ENCODE measurements at places on chromosomes 11 and 22.

GRCh38 chr11:124415356-124415923 lies 9.2 kb downstream of the OR8B4 start:
- no peak for DNase-seq

GRCh38 chr22:17346578-17346977 lies 22.7 kb upstream of the CECR2 start:
- no peak for DNase-seq

GRCh38 chr11:131677828-131678470 lies 307.5 kb downstream of the NTM start:
- DNase-seq, result no peak

DNA sequence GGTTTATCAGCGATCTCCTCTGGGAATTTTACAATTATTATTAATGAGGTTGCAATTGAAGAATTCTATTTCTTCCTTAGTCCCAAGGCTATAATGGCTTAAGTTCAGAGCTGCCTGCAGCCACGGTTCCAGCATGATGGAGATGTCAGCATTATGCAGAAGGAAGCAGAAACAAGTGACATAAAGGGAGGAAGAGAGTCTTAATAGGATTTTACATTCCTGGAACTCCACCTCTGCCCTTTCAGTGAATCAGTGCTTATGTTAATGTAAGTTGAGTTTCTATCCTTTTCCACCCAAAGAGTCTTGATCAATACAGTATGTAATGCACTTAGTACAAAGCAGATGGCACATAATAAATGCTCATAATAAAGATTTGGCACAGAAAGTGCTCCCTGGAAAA lies 11.6 kb upstream of the NRGN start:
- DNase-seq, result no peak

GRCh38 chr11:109026891-109027489 lies 362.1 kb downstream of the DDX10 start:
- DNase-seq, result no peak

- DNase-seq, result no peak
These were observed 2.9 kb upstream of the VSIG10L2 start for GRCh38 chr11:125942771-125943428.

- no peak for DNase-seq
These were observed 278.2 kb downstream of the BRD1 start for GRCh38 chr22:49549256-49550140.

GRCh38 chr11:117808784-117809183 lies 11.8 kb upstream of the DSCAML1 start:
- no peak for DNase-seq

GRCh38 chr11:30786256-30787110 lies 200.3 kb upstream of the MPPED2 start:
- no peak for DNase-seq

DNA sequence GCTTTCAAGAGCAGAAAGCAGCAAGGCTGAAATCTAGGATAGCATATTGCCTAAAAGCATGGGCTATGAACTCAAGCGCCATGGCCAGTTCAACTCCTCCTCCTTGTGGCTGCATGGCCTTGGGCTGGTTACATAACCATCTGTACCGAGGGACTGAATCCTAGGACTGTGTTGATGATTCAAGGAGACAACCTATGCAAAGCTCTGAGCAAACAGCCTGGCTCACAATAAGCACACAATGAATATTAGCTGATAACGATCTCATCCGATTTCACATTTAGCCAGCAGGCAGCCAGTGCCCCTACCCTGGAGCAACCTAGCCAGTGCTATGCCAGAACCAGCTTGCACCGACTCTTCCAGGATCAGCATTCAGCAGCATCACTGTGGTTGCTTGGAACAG lies 698.4 kb downstream of the TBC1D22A start:
- DNase-seq, result no peak

DNA sequence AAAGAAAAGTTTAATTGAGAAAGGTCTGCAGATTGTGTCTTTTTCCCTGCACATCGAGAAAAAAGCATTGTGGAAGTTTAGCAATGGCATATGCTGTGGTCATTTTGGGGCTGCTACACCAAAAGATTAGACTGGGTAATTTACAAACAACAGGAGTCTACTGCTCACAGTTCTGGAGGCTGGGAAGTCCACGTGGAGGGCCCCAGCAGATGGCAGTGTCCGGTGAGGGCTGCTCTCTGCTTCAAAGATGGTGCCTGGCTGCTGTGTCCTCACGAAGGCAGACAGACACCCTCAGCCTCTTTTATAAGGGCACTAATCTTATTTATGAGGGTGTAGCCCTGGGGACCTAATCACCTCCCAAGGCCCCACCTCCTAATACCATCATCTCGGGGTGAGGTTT lies 21.1 kb downstream of the PHF21B start:
- DNase-seq, result no peak

Measured in 8988T (cell line).